ENCODE measurements at places on chromosomes 2 and 18. TPM values are rescaled to one million over a fixed set of nuclear protein-coding genes. Genes with fewer than 3 reads are reported as not detected.

Gene TCF7L1
- total RNA-seq: 13.2 TPM

DNA sequence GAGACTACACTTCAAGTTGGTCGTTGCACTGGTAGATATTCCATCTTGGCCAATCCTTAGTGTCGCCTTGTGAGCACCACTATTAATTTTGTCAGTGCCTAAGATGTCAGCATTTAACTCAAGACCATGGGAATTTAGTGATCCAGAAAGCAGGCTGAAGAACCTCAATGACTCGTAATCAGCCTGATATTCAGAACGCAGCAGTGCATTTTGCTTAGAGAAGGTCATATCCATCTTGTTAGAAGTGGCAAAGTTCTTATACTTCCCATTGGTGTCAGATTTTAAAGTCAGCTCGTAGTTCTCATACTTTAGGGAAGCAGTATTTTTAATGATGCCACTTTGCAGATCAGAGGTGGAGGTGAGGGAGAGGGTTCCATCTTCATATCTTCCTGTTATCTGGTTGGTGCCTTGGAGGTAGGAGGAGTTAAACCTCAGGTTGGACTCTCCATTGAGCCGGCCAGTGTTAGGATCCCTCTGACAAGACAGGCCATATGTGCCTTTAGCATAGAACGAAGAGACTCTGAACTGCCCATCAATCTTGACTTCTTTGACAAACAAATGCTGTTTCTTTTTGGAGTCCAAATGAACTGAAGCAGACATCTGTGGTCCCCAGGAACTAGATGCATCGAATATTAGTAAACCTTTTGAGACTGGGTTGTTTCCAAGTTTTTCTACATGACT lies 31.9 kb downstream of the APOB start:
- DNase-seq: no peak
- H3K36me3 ChIP-seq: no peaks in the 10 kb centered on the region
- no peak overlapping the region for H3K27ac ChIP-seq
- H3K27me3 ChIP-seq: no peaks in the 10 kb centered on the region

DNA sequence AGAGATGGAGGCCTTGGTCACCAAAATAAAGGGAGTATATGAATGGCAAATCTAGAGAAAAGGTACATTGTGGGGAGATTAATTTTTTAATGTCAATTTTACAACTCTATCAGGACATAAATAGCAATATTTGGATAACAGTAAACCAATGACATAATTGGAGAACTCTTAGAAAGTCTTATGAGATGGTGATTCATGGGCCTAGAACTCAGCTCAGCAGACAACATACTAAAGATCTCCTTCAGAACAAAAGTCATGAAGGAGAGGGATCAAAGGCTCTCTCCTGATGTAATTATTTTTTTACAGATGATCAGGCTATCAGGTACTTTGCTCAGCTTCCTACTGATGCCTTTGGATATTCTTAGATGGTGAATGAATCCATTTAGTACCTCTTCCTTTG lies 90.0 kb downstream of the CRACDL start:
- H3K4me1 ChIP-seq: no peaks in the 10 kb centered on the region
- H3K27me3 ChIP-seq: no peaks in the 10 kb centered on the region
- DNase-seq: no peak
- no peaks in the 10 kb centered on the region for H3K36me3 ChIP-seq
- no peak overlapping the region for H3K4me3 ChIP-seq

Gene POTEJ
- not detected for total RNA-seq
